ENCODE measurements at places on chromosomes 3 and 15.
A peak's percentile ranks its signal among the peaks of the same experiment; 100 is the strongest.

DNA sequence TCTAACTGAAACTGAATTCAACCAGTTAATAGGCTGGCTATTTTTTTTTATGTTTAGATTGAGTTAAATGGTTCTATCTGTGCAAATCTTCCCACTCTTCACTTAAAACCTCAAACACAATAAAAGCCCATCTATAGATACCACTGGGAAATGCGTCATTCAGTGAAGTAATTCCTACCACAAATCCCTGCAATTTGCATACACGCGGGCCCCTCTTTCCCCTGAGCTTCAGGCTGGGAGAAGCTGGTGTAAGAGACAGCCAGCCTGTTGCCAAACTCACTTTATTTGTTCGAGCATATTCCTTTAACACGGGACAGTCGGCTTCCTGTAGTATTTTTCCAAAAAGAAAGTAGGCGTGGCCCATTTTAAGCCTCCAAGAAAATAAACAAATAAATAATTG, 26.0 kb upstream of the MCTP2 start:
- DNase-seq: peak; percentile 13

DNA sequence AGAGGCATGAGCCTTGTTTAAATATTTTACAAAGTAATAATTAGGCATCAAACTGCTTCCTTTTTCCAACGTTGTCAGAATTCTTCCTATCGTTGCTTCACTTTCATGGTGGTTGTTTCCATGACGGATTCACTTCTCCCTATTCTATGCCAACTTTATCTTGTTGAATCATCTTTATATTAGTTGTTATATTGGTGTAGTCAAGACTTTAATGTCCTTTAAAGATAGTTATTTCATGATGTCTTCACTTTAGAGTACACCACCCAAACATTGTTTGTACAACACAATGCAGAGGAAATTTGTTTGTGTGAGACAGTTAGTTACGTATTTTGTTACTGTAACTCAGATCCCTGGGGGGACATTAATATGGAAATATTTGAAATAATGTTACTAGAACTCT, 61.9 kb downstream of the CRYBG3 start:
- no peak for DNase-seq

- DNase-seq: peak; percentile 36
These were observed 565.9 kb downstream of the PDCD6IP start for GRCh38 chr3:34364335-34364734.

DNA sequence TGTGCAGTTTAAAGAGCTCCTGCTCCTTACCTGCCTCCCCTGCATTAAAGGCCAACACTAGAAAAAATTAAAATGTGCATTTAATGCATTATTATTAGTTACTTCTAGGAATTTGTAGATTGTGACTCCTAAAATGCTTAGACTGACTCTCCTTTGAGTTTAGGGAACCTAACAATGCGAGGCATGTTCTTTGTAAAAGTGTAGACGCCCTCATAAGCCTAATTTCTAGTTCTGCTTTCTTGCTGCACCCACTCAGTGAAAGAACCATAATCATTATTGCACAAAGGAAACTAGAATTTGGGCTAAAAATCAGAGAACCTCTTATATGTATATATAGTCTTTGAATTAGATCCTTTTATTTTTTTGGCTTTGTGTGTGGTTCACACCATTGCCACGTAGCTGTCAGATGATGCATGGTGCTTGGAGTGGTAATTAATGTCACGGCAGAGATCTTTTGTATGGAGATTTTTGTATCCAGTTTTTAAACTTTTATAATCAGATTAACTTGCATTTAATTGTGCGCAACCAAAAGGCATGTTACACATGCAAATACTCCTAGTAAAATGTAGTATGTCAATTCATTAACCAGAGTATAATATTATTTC, 710 bp downstream of the ABHD10 start:
- DNase-seq: peak; percentile 32

- DNase-seq: peak; percentile 51
These were observed 71.5 kb downstream of the SSR3 start for GRCh38 chr3:156483426-156483825.

- DNase-seq: no peak
These were observed 73.0 kb downstream of the SCN10A start for GRCh38 chr3:38743043-38743442.

DNA sequence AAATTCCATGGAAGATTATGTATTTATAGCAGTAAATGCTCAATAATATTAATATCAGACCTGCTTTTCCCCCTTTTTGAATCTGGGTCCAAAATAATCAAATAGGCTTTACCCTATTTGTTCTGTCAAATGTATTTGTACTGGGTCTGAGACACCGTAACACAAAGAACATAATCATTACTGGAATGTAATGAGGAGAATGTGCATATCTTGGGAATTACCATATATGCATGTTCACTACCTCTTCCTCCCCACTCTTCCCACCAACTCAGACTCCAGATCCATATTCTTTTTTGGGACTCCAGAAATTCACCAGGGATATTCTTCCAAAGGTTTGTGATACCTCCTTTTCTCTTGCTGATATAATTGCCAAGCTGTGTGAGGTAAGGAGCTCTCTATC, 237.1 kb downstream of the KCNMB2 start:
- no peak for DNase-seq

DNA sequence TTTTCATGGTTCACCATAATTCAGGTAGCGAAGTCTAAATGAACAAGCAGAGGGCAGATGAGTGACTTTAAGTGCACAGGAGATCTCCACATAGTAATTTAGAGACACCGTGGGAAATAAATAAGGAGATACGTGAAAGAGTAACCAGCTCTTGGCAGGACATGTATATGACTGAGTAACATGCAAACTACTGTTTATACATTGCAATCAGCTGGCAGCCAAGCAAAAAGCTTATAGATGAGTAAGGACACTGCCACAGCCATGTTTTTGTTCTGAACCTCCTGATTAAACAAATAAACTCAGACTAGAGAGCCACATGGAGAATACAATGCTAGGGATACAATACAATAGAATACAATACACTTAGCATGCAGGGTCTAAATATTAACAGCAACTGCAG, 252.4 kb downstream of the FHIT start:
- DNase-seq: no peak

GRCh38 chr15:58551764-58552504, 120.1 kb downstream of the LIPC start:
- peak; percentile 95 for DNase-seq

GRCh38 chr3:112247900-112248299, 46.1 kb downstream of the SLC9C1 start:
- no peak for DNase-seq

All from astrocyte of the hippocampus (primary cell).